ENCODE measurements at places on chromosomes 2 and 18. TPM values are rescaled to one million over a fixed set of nuclear protein-coding genes. Genes with fewer than 3 reads are reported as not detected.

ABCG5 gene
- polyA plus RNA-seq: not detected

ARHGEF33 gene
- polyA plus RNA-seq: 0.24 TPM

CNRIP1 gene
- polyA plus RNA-seq: 3.8 TPM

DNAH7 gene
- polyA plus RNA-seq: 0.09 TPM

GRHL1 gene
- polyA plus RNA-seq: 94.7 TPM

SIX3 gene
- not detected for polyA plus RNA-seq

TUBB8B gene
- polyA plus RNA-seq: 0.16 TPM

KCNIP3 gene
- 2.2 TPM for polyA plus RNA-seq

CPLX4 gene
- polyA plus RNA-seq: not detected

Measured in esophagus (tissue), 2 donors.